ENCODE measurements at places on chromosomes 12 and 14.
A peak's percentile ranks its signal among the peaks of the same experiment; 100 is the strongest.

- no peak for DNase-seq
Measured at GRCh38 chr12:132686825-132687210, 324 bp downstream of the POLE start.

DNA sequence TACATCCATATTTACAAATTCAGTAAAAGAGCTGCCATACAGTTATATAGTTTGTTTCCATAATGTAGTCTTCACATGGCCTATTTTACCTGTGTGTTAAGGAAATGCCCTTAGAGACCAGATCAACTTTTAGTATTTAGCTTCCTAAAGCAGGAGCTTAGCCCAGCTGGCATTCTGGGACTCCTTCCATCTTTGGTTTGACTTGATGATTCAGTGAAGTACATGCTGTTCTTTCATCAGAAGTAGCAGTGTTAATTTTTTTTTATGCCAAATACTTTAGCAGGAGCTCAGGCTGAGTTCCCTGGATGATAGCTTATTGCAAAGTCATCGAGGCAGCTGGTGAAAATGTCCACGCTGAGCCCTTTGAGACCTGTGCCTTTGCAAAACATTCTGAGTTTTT lies 101.0 kb downstream of the FOXG1 start:
- DNase-seq: no peak

DNA sequence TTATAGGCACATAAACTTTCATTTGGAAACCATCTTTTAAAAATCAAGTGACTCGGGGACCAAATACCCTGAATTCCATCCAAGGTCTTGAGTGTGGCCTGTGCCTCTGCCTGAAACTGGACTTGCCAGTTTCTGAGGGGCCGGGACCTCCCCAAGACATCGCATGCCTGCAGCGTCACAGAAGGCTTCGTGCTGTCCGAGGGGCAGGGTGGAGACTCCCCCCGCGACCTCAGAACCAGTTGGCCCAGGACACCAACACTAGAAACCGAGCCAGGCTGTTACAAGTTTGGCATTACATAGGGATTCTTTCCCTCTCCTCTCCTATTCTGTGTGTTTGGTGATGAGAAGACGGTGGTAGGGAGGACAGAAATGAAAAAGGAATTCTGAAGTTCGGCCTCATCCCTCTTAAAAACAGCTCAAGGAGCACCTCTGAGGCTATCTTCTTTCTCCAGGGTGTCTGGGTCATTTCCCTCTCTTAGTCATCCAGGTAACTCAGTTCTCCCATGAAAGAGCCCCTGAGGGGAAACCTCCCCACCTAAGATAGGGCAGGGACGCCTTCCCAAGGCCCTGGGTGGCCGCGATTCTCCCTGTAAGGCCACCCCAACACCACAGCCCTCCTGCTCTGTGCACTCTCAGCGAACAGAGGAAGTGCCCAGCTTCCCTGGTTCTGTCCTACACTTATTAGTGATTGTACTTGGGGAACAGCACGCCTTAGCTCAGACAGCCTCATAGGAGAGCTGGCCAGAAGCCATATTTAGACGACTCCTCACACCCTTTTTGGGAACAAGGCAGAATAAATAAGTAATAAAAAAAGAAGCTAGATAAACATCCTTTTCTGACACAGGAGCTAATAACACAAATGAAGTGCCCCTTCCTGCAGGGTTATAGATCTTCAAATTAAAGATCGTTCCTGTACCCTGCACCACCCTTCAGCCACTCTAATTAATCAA lies 93.8 kb downstream of the BCL11B start:
- DNase-seq: no peak

- no peak for DNase-seq
Measured at GRCh38 chr12:116520801-116521471, 38.2 kb upstream of the MAP1LC3B2 start.

- DNase-seq: no peak
Measured at GRCh38 chr12:101889211-101889752, 11.9 kb downstream of the DRAM1 start.

DNA sequence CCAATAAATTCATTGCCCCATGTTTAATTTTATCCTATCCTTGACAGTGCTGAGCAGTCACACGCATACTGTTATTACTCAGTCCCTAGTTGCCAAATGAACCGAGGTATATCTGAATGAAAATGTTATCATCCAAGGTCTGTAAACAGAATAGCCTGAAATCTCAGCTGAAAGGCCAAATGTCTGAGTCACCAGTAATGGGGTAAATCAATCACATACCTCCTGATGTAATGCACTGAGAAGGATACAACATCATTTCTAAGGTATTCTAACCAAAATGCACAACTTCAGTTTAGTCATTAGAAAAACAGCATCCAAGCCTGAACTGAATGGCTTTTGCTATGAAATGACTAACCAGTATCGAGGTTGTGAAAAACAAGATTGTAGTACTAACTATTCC lies 228.6 kb downstream of the DPF3 start:
- DNase-seq: peak; percentile 4

GRCh38 chr14:53888535-53889386 lies 67.9 kb downstream of the BMP4 start:
- no peak for DNase-seq

DNA sequence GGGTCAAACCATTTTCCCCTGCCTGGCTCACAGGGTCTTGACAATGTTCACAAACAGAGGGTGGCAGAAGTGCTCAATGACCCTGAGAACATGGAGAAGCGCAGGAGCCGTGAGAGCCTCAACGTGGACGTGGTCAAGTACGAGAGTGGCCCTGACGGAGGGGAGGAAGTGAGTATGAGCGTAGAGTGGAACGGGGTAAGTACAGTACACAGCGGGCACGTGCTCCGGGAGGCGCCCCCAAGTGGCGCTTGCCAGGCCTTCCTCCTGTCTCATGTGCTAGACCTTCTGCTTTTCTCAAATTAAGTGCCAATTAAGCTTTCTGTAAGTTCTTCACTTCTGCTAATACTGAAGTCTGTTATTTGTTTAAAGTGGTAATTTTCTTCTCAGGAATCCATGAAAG lies 35.9 kb downstream of the XRCC3 start:
- peak; percentile 48 for DNase-seq

- no peak for DNase-seq
Measured at GRCh38 chr14:87082917-87083316, 910.1 kb downstream of the GALC start.

GRCh38 chr12:53391724-53392123 lies 11.7 kb downstream of the SP1 start:
- DNase-seq: no peak

DNA sequence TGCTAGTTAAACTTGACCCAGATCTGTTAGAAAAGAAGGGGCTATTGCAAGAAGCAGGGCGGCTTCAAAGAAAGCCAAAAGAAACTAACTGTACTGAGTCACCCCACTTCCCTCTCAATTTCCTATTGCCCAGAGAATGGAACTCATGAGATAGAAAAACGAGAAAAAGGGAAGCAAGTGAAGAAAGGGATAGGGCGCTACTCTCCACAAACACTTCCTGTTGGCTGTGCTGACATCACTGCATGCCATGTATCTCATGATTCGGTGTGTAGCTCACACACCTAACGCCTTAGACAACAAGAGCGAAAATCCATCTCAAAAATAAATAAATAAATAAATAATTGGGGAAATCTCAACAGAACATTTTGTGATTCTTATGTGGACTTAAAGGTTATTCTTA lies 13.0 kb upstream of the P2RX4 start:
- no peak for DNase-seq

DNA sequence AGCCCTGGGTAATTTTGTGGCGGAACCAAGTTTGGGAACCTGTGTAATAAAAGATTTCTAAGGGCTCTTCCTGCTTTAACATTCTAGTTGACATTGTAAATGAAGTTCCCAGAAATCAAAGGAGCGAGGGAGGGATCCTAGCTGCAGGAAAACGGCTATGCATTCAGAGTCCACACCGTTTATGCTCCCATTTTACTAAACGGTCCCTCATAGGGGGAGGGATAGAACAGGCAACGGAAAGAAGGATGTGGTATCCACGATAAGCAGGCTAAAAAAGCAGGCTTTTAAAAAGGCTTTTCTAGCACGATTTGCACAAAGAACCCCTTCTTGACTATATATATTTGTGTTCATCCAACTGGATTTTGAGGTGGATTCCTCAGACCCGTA lies 559 bp downstream of the SYNJ2BP start:
- no peak for DNase-seq

DNA sequence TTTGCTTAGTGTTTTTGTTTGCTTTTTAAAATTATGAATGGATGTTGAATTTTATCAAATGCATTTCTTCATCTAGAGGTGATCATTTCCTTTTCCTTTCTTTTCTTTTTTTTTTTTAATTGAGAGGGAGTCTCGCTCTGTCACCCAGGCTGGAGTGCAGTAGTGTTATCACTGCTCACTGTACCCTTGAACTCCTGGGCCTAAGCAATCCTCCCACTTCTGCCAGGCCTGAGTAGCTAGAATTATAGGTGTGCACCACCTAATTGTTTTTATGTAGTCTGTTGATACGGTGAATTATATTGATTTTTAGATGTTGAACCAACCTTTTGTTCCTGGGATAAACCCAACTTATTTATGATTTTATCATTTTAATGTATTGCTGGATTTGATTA lies 1.5 kb upstream of the CDKL1 start:
- no peak for DNase-seq

- DNase-seq: no peak
Measured at GRCh38 chr12:74530676-74531075, 7.0 kb upstream of the ATXN7L3B start.

GRCh38 chr14:97107760-97108159 lies 310.6 kb downstream of the VRK1 start:
- DNase-seq: no peak

DNA sequence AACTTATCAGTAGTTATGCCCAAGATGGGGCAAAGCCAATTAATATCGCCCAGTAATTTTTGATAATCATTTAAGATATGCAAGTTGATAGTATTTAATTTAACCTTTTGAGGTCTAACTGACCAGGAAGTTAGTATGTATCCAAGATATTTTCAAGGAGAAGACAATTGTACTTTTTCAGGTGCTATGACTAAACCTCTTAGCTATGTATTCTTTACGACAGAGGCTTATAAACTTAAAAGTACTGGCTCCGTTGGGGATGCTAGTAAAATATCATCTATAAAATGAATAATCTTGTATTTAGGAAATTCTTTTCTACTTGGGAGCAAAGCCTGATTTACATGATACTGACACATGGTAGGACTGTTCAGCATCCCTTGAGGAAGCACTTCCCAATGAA lies 40.3 kb downstream of the TMTC3 start:
- DNase-seq: no peak

DNA sequence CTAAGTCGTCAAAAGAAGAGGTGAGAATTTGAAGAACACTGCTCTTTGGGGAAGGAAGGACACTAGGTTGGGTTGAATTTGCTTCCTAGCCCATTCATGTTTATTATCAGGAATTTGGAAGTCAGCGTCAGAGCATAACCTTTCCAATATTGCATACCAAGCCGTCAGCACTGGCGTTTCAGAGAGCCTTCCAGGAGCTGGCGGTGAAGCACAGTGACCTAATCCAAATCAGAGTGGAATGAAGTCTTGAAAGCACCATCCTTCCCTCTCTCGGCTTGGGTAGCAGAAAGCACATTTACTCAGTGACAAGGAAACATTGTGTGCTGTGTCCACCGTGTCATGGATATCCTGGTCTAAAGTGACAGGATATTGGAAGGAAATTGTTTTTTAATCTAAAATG lies 240.3 kb upstream of the PELI2 start:
- DNase-seq: no peak

DNA sequence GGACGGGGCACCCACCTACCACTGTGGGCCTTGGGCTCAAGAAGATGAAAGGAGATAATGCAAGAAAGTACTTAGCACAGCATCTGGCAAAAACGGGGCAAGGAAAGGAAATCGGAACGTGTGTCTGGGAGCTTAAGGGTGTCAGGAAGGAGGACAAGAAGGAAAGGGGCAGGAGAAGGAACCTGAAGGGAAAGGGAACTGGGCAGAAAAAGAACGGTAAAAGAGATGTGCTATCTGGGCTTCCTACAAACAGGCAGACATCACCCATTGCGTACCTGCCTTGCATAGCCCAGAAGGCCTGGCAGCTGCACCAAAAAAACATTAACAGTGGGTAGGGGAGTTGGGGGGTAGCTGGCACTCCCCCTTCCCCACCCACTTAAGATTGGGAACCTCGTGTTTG lies 958 bp upstream of the REM2 start:
- no peak for DNase-seq

GRCh38 chr12:100279607-100280244 lies 12.7 kb downstream of the SCYL2 start:
- no peak for DNase-seq

GRCh38 chr12:54716261-54716660 lies 68.1 kb upstream of the DCD start:
- no peak for DNase-seq

DNA sequence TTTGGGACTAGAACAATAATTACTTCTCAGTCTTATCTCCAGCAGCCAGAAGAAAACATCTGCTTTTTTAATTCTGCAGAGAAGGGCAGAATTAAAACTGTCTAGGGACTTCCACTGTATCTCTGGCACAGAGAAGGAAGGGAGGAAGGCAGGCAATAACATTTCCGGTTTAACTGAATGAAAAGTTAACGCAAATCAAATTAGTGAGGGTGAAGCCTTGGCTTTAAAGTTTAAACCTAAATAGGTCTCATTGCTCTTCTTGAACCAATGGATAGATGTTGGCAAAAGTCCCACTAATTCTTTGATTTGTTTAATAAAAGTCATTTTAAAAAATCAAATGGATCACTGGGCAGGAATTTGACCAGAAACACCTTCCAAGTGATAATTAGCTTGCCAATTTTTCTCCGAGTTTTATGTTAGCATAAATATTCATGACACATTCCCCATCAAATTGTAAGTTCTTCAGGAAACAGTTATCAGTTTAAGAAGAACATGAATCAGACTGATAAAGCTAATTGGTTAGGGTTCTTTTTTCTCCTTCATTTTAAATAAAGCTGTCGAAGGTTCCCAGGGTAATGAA lies 181.9 kb downstream of the SLC15A5 start:
- no peak for DNase-seq

- DNase-seq: no peak
Measured at GRCh38 chr14:79584679-79585078, 626.6 kb downstream of the DIO2 start.

DNA sequence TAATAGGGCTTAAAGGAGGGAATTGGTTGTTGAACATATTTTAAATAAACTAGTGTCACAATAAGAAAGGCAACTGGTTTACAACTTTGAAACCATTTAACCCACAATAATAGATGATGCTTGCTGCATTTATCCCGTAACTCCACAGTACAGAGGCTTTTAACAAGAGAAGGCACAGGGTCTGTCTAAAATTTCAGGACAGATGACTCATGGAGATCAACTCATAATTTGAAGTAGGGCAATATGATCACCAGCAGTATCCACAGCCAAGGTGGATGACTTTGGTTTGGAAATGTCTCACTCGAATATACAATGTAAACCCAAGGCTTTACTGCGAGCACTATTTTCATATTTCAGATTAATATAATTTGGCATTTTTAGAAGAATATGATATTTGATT lies 340.2 kb downstream of the LRIG3 start:
- no peak for DNase-seq

- no peak for DNase-seq
Measured at GRCh38 chr12:99709619-99710018, 62.1 kb downstream of the GARIN6 start.
